CD4-positive, alpha-beta T cell treated with Interleukin-6 at 100 ng/mL for 8 hours (primary cell): ENCODE measurements at places on chromosomes 3 and 15.

GRCh38 chr15:78421238-78421965 lies 16.6 kb upstream of the IREB2 start:
- DNase-seq = no peak

DNA sequence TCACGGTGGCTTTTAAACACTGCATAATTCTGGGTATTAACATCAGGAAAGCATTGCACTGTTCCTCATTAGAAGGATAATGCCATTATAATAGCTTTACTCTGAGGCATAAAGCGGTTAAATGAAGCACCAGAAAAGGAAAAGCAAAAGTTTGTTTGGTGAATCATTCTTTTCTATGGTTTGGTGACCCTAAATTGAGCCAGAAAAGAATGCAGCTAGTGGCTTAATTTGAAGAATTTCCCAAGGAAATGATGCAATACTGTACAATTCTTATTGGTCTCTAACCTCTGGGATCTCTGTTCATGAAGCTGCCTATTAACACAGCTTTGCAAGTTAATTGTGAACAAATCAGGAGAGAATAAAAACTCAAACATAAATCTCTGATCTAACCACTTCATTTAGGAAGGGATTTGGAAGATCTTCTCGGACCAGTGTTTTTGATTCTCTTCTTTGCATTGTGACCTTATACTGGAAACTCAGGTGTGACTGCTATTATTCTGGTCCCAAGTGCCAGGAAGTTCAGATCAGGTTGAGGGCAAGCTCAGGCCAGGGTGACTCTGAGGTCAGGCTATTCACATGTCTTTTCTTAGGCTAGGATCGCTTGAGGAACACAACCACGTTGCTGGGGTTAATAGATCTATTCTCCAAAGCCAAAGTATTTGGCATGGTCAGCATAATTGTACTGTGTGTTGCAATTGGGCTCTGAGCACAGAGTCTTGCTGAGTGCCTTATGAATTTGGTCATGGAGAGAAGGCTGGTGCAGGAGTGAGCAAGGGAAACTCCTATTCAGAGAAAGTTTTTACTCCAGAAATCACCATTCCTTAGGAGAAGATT lies 11.3 kb upstream of the DLG1 start:
- no peak for DNase-seq

DNA sequence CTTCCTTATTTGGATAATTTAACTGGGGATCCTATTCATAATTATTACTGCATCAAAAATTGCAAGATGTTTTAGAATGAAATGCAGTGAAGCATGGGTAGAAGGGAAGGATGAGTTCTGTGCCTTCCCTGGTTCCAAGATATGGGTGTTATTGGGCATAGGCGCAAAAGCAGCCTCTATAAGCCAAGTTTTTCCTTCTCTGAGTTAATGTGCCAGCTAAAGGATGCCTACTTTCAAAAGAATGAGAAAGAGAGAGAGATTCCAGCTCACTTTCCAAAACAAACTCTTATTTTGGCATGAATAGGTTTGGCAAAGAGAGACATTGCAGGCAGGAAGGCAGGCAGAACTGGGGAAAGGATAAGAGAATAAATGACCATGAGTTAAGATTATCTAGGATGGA lies 270.2 kb downstream of the TAFA4 start:
- no peak for DNase-seq

DNA sequence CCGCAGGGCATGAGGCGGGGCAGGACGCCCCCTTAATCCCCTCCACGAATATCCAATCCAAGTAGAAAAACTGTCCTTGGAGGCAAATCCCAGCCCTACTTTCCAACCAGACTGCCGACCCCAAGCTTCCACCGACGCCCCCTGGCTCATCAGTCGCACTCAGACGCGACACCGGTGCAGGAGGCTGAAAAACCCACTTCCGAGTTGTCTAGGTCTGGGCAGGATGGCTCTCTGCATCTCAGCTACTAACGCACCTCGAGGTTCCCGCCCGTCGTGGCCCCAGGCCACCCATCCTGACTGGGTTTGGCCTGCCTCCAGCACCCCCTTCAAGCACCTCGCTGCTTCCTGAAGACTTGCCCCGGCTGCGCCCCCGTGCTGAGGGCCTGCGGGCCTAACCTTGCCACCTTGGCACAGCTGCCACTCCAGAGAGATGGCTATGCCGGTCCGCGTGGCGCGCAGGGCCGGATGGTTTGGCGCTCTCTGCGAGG lies 15.5 kb downstream of the RGMA start:
- no peak for DNase-seq

- DNase-seq = no peak
Observed at GRCh38 chr3:160097478-160097877, 108.8 kb downstream of the IL12A start.

GRCh38 chr3:50592568-50592967 lies 19.0 kb downstream of the CISH start:
- DNase-seq = no peak

DNA sequence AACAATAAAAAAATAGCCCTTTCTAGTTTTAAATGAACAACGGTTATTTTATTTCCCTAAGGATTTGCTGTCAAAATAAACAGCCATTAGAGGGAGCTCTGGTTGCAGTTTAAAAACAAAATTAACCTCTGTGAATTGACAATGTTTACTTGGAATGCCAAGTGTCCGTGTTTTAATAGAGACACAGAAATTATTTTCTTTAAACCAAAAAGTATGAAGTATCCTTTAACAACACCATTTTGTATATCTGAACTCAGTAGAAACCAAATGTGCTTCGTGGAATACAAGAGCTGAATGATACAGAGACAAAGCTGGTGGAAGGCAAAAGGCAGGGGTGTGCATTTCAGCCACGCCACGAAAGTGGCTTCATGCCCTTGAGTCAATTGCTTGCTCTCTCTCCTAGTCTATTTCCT lies 74.4 kb downstream of the MOBP start:
- DNase-seq = no peak

- peak; percentile 5 for DNase-seq
Observed at GRCh38 chr3:193665370-193665989, 72.5 kb downstream of the OPA1 start.

DNA sequence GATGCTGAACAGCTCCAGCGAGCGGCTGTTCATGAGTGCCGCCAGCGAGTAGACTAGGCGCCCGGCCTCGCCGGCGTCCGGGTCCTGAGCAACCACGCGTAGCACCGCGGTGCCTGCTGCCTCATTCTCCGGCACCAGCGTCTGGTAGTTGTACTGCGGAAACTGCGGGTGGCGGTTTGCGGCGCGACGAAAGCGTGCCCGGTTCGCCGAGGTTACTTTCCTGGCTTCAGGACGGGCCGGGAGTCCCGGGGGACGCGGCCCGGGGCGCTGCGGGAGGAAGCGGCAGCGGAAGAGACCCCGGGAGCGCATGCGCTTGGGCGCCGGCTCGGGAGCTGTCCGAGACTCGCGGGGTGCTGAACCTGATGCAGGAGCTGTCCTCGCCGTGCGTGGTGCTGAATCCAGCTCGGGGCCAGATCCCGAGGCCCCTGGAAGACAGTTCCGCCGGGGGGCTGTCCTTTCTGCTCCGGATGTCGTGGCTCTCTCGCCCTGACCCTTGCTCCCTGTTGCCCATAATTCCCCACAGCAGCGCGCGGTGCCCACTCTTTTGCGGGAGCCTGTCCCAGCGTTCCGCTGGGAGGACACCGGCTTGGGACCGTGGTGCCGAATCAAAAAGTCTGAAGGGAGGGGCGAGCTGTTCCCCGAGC lies 1.1 kb downstream of the CELSR3 start:
- DNase-seq = peak; percentile 62

DNA sequence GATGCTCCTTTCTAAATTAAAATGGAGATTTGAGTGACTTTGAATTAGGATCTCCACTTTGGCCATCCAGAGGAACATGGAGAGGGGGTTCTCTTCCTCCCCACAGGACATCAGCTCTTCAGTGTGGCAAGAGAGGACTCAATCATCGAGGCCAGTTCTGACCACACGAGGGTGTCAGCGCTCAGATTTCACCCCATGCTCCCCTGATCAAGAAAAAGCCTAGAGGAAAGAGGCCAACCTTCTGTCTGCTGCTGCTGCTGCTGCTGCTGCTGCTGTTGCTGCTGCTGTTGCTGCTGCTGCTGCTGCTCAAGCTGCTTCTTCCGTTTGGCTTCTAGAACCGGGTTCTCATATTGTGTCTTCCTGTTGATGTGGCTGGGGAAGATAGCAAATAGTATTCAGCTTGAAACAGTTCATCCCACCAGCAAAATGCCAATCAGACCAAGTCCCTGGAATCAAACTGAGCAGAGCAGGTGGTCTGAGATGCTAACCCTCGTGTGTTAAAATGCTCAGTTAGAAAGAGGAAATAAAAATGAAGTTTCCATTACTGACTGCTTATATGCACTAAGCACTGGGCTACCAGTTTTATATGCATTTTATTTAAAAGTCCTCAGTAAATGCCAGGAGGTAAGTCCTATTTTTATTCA lies 599.0 kb downstream of the MAGI1 start:
- no peak for DNase-seq

DNA sequence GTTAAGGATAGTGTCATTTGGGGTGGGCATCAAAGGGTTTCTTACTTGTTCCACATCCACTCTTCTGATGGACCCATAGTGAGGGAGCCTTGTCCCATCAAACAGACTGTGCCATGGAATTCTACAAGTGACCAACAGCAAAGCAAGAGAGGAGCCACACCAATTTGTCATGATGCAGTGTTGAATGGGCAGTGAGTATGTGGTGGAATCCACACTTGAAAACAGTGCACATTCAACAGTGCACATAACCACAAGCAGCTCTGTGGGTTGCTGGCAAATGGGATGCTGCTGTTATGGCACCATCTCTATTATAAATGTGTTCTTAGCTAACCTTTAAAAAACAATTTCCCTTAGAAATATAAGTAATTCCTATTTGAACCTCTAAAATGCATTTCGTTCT lies 52.5 kb upstream of the CPNE4 start:
- DNase-seq = no peak

- DNase-seq = no peak
Observed at GRCh38 chr3:148759430-148759829, 61.7 kb downstream of the AGTR1 start.

DNA sequence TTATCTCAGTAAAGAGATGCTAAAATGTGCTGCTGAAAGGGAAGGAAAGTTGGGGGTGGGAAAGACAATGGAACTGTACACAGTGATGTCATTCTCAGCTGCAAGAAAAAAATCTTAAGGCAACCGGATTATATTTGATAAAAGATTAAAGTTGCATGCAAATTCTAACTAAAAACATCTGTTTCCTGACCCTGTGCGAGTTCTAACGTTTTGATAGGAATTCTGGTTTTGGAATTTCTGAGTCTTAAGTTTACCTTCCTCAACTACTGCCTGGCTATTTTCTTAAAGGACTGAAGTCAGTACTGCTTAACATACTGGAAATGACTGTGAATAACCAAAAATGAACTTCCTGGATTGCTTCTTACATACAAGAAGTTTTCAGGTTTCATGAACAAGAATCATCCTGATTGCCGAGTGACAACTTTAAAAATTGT lies 115.5 kb downstream of the SLC25A26 start:
- DNase-seq = no peak

- DNase-seq = no peak
Observed at GRCh38 chr15:31897746-31898145, 132.6 kb upstream of the CHRNA7 start.

- DNase-seq = no peak
Observed at GRCh38 chr15:30791239-30792175, 112.2 kb upstream of the FAN1 start.

- DNase-seq = no peak
Observed at GRCh38 chr15:61171209-61171608, 57.9 kb downstream of the RORA start.

DNA sequence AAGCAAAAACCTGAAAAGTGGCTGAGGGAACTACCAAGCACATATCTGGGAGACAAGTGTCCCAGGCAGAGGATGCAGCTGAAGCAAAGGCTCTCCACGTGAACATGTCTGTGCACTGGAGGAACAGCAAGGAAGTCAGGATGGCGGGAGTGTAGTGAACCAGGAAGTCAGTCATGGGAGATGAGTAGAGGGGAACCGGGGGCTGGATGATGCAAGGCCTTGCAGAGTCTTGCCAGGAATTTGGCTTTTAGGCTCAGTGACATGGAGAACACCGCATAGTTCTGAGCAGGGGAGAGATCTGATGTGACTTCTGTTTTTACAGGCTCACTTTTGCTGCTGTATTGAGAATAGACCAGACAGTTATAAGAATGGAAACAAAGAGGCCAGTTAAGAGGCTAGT lies 19.0 kb downstream of the C2CD4A start:
- DNase-seq = no peak

- no peak for DNase-seq
Observed at GRCh38 chr3:134374791-134375581, 739 bp upstream of the AMOTL2 start.

DNA sequence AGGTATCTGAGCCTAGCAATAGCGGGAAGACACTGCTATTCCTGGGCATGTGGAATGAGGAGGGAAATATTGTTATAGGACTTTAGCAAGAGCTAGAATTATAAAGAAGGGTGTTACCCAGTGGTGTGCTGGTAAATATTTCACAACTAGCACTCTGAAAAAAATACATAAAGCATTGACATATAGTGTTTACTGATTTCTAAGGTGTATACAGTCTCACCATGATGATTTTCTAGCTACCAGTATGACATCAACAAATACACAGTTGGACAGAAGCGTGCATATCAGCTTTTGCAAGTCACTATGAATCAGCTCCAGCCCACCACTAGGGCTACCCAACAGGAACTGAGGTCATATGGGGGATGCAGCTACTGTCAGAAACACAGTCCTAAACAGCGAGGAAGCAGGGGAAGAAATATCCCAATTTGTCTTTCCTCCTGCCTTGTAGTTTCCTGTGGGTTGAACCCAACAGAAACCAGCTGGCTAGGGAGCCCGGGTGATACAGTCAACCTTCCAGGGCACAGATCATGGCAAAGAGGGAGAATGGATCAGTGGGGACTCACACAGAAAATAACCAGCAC lies 39.6 kb downstream of the HGD start:
- no peak for DNase-seq

- DNase-seq = no peak
Observed at GRCh38 chr15:38038659-38039442, 104.4 kb downstream of the TMCO5A start.

- no peak for DNase-seq
Observed at GRCh38 chr3:157956850-157957249, 149.4 kb downstream of the SHOX2 start.

GRCh38 chr15:40594429-40594836 lies 384 bp downstream of the KNL1 start:
- DNase-seq = no peak

DNA sequence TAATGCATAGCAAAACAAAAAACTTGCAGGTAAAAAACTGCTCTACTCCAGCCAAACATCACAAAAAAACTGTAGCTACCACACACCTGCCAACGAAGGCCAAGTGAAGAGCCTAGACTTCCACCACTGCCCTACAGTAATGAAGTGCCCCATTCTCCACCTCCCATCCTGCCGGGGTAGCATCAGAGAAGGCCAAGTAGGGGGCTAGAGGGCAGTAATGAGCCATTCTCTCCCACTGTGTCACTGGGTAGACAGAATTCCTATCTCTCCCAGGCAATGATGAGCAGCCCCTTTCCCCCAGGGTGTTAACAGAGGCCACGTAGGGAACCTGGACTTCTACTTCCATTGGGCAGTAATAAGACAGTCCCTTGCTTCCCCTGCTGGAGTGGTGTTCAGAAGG lies 9.5 kb downstream of the SEC22C start:
- DNase-seq = peak; percentile 30

GRCh38 chr3:11606865-11607440 lies 36.8 kb downstream of the VGLL4 start:
- no peak for DNase-seq
